CD8-positive, alpha-beta memory T cell (primary cell): ENCODE measurements at places on chromosomes 5 and 9. TPM values are rescaled to one million over a fixed set of nuclear protein-coding genes. Genes with fewer than 3 reads are reported as not detected.
A peak's percentile ranks its signal among the peaks of the same experiment; 100 is the strongest.

KIF12 gene
- not detected for total RNA-seq

SLC46A2 gene
- total RNA-seq = not detected

MPDZ gene
- not detected for total RNA-seq

ADRB2 gene
- 2.1 TPM for total RNA-seq

DNA sequence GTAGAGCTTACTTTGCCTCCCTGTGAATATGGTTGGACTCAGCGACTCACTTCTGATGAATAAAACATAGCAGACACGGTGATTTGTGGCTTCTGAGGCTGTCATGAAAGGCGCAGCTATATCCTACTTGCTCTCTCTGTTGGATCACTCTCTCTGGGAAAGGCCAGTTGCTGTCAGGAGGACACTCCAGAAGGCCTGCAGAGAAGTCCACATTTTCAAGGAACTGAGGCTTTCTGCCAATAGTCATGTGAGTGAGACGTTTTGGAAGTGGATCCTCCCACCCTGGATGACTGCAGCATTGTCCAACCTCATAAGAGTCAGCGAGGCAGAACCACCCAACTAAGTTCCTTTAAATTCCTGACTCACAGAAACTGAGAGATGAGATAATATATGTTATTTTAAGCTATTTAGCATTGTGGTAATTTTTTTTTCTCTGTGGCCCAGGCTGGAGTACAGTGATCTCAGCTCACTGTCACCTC, 156.0 kb upstream of the MAST4 start:
- DNase-seq = no peak
- no peaks in the 10 kb centered on the region for H3K27me3 ChIP-seq
- no peaks in the 10 kb centered on the region for H3K4me1 ChIP-seq

DNA sequence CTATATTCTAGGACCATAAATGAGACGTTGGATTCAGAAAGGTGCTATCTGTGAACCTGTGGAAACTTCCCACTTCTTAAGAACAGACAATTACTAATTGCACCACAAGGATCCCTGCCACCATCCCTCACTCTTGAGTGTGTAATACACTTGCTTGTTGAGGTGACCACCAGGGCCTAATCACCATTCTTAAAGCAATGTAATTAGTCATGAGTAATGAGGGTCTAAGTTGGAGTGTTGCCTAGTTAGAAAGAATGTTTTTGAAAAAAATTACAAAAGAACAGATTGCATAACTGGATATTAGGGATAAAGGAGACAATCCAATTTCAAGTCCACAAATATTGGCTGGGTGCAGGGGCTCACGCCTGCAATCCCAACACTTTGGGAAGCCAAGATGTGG, 56.9 kb upstream of the TRIO start:
- DNase-seq = no peak
- no peaks in the 10 kb centered on the region for H3K4me1 ChIP-seq
- no peaks in the 10 kb centered on the region for H3K27me3 ChIP-seq
- H3K4me3 ChIP-seq = no peak overlapping the region
- no peaks in the 10 kb centered on the region for H3K36me3 ChIP-seq

DNA sequence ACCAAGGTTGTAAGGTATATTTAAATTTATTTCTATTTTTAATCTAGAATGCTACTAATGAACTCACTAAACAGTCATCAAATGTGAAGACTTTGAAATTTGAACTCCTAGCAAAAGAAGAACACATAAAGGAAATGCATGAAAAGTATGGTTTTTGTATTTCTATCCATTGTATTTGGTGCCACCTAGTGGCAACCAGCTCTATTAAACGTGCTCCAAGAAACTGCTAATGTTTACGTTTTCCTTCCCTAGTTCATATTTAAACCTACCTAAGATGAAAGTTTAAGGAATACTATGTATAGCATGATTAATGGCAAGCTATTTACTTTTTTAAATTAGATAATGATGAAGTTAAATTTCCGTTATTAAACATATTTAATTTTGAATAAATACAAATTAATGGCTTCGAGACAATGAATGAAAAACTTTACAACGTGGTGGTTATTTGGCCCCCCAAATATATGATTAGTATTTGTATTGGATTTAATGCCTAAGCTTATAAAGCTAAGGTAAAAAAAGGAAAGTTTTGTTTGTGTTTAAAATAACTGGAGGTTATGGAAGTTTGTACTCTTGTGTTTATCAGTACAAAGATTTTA, 115.9 kb upstream of the SH3GL2 start:
- no peak overlapping the region for H3K27ac ChIP-seq
- no peaks in the 10 kb centered on the region for H3K36me3 ChIP-seq
- no peaks in the 10 kb centered on the region for H3K27me3 ChIP-seq
- H3K4me3 ChIP-seq = no peak overlapping the region

DNA sequence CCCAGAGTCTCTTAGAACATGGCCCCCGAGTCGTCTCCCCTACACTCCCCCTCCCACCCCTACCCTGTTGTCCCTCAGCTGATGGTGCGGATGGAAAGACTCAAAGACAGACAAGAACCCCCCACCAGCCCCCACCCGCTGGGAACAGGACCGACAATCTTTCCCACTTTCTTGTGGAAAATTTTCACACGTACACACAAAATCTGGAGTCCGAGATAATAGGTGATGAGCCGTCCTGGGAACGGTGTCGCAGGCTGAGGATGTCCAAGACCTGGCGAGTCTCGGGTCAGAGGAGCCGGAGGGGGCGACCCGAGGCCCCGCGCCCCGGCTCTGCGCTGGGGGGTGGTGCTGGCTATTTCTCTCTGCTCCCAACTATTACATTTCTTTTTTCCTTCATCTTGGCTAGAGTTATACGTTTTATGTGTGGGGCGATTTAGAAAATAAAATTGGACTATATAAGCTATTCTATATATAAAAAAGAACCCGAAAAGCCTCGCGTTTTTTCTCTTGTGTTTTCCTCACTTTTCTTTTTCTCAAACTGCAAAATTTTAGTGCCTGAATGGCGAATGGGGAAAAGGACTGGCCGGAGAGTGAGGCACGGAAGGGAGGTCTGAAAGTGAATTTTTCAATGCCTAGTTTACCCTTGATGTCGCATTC, 188.8 kb downstream of the MEF2C start:
- H3K36me3 ChIP-seq = no peaks in the 10 kb centered on the region
- H3K4me3 ChIP-seq = no peak overlapping the region
- no peak overlapping the region for H3K27ac ChIP-seq
- peaks cover 16% of the 10 kb centered on the region for H3K4me1 ChIP-seq
- no peak for DNase-seq

DNA sequence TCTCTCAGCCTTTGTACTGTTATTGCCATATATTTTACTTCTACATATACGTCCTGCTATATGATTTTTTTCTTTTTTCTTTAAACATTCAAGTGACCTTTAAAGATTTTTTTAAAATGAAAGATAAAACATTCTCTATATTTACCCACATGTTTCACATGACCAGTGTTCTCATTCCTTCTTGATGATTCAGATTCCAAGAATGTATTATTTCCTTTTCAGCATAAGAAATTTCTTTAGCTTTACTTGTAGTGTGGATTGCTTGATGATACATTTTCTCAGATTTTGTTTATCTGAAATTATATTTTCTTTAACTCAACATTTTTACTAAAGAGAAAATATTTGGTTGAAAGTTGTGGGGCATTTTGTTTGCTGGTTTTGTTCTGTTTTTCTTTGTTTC, 792.1 kb downstream of the BRINP1 start:
- no peaks in the 10 kb centered on the region for H3K4me1 ChIP-seq
- no peaks in the 10 kb centered on the region for H3K27me3 ChIP-seq
- no peak overlapping the region for H3K4me3 ChIP-seq
- H3K36me3 ChIP-seq = no peaks in the 10 kb centered on the region
- no peak overlapping the region for H3K27ac ChIP-seq
- no peak for DNase-seq

DNA sequence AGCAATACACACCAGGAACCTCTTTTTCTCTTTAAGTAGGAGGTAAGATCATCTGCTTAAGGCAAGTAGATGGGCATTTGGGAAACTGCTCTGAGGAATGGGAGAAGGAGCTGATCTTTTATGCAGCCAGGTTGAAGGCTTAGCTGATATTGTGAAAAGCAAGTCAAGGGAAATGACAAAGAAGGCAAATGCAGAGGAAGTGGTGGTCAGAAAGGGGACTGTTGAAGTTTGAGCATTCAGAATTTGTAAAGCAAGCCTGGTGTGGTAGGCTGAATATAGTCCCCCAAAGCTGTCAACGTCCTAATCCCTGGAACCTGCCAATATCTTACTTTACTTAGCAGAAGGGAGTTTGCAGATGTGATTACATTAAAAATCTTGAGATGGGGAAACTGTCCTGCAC, 128.9 kb downstream of the ADAMTS12 start:
- H3K4me1 ChIP-seq = no peaks in the 10 kb centered on the region
- DNase-seq = no peak
- H3K27me3 ChIP-seq = no peaks in the 10 kb centered on the region
- no peaks in the 10 kb centered on the region for H3K36me3 ChIP-seq

DNA sequence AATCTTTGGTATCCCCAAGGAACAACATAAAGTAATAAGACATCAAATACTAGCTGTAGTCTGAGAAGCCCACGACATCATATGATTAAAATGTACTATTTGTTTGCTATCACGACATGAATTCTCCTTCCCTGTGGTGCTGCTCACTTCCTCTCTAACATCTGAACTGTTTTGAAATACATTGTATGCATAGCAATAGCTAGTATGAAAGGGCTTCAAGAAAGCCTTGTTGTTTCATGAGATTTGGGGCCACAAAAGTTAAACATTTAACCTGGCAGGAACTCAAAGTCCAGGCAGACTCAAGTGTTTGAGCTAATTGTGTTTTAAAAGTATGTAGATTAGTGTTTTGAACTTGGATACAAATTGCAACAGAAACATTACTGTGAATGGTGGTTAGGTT, 237.4 kb upstream of the PTGER4 start:
- peaks cover 30% of the 10 kb centered on the region for H3K4me1 ChIP-seq
- no peaks in the 10 kb centered on the region for H3K36me3 ChIP-seq
- DNase-seq = peak; percentile 50

DNA sequence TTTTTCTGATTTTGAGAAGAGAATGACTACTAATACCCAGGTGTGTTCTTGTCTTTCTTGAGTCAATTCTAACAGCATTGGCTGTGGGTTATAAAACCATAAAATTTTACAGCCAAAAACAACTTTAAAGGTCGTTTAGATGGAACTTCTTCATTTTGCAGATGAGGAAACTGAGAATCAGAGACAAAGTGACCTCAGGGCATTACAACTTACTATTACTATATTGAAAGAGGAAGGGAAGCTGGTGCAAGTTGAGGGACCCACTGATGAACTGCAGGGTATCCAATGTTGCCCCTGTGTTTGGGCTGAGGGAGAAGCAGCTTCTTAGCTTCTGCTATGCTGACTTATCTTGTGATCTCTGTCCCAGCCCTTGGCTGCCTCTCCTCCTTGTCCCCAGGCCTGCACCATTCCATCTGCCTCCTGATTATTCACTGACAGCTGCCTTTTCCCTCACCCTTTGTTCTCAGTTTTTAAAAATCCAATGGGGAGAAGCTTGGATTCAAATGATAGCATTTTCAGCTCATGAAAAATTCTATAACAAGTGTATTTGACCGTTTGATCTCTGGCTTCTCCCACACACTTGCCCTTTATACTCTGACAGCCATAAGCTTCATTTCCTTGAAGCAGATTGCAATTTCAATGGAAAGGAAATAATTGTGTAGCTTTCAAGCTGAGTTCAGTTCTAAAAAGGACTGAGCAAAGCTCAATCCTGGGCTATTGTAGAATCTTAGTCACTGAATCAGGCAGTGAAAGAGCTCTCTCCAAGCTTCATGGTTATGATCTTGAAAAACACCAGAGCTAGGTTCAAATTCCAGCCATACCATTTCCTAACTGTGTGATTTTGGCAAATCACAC, 68.5 kb downstream of the TMC1 start:
- H3K4me3 ChIP-seq = no peak overlapping the region
- DNase-seq = no peak
- H3K36me3 ChIP-seq = no peaks in the 10 kb centered on the region
- H3K4me1 ChIP-seq = peaks cover 11% of the 10 kb centered on the region

DNA sequence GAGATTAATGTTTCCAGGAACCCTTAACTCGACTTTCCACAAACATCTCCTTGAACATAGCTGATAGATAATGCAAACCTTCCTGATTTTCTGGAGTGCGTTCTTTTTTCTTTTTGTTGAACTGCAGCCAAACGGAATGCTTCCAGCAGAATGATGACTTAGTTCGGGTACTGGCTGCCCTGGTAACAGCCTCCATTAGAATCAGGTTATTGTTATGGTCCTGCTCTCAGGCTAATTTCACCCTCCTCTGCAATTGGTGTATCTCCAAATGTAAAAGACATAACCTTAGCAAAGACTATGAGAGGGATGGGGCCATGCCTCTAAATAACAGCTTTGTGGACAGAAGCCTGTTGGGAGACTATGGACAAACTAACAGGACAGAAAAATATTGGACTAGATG, 116.5 kb downstream of the PDE4D start:
- H3K4me3 ChIP-seq = no peak overlapping the region
- H3K27me3 ChIP-seq = no peaks in the 10 kb centered on the region
- H3K27ac ChIP-seq = no peak overlapping the region
- no peak for DNase-seq
- no peaks in the 10 kb centered on the region for H3K36me3 ChIP-seq

- no peaks in the 10 kb centered on the region for H3K27me3 ChIP-seq
- H3K36me3 ChIP-seq = no peaks in the 10 kb centered on the region
- H3K27ac ChIP-seq = no peak overlapping the region
- DNase-seq = no peak
- H3K4me1 ChIP-seq = no peaks in the 10 kb centered on the region
Measured at GRCh38 chr9:101787891-101788290, 49.4 kb upstream of the GRIN3A start.

DNA sequence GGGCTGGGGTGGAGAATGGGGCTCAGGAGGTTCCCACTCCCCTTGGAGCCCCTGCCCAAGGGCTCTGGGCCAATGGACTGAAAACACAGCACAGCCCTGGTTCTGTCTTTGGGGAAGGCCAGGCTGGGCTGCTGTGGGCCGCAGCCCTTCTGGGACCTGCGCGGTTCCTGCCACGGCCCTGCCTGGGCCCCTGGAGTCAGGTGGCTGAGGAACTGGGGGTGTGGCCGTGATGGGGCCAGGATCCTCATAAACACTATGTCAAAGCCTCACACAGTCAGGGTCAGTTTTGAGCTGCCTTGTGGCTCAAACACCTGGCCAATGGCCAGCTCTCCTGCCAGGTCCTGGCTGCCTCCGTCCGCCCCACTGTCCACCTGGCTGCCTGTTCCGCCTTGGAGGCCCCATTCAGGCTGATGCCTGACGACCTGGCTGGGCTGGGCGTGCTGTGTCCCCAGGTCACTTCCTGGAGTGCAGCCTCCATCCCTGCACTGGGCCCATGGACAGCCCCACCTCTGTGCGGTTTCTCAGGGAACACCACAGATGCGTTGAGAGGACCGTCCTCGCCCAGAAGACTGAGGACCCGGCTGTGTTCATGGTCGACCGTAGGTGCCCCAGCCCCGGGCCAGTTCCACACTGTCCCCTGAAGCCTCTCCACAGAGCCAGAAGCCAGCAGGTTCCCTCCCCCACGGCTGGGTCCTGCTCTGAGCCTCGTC, 27.5 kb downstream of the PAEP start:
- H3K36me3 ChIP-seq = no peaks in the 10 kb centered on the region
- no peaks in the 10 kb centered on the region for H3K27me3 ChIP-seq
- H3K27ac ChIP-seq = no peak overlapping the region
